Peyer's patch (tissue), 4 donors: ENCODE measurements at places on chromosomes 5 and 9.

GRCh38 chr5:77558266-77558665 lies 66.2 kb upstream of the WDR41 start:
- no peak for DNase-seq

DNA sequence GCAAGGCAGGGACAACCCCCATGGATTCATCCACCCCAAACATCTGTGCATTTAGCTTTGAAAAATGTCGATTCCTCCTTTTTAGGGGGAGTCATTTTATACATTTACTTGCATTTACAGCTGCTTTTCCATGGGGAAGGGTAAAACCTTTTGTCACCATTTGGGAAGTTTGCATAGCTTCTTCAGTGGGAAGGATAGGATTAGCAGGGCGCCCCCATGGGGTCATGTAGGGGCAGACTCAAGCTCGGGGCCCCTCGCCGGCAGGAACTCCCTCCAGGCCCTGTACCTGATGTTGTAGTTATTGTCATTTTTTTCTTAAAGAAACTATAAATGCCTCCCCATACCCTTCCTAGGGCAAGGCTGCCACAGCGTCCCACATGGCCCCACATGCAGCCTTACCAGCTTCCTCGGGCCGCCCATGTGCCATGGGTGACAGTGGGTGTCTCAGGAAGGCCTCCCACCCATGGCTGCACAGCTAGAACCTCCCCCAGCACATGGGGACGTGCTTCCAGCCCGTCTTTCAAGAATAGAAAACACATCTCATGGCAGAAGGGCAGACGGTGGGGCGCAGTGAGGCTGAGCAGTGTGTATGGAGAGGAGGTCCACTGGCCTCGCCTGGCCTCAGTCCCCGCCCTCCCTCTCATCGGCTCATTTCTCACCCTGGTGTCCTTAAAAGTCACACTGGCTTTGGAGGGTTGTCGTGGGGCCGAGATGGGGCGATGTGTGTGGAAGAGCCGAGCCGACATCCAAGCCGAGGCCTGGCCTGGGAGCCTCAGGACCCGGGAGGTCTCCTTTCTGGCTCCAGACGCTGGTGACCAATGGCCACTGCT lies 76.1 kb upstream of the OTULINL start:
- no peak for DNase-seq

DNA sequence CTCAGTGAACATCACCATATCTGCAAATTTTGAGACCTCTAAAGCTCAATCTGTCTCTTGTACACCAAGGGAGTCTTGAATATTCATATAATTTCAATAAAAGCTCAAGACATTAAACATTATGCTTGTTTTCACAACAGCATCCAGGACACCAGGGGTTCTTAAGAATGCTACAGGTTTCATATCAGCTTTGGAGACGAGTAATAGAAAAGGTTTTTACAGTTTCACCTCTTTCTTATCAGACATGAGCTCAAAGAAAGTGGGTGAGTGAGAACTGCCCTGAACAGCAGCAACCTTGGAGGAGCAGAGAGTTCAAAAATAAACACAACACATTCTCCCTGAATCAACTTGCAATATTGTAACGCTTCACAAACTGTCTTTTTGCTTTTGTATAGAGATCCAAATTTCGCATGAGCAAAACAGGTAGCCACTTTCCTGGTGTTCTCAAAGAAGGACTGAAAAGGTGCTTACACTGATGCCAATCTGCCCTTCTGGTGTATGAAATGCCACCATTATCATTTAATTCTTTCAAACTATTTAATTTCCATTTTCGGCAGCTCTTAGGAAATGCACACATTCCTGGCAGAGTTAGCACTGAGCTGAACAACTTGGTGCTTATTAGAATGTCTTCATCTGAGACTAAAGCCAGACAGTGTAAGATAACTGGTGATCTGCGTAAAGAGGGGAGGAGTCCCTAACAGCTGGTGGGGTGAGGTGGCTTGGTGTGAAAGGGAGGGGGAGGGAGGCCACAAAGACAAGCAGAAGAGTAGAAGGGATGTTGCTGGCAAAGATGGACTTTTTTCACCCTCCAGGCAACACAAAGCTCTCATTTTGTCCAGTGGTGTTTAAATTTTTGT lies 535.3 kb downstream of the PDE4D start:
- no peak for DNase-seq

DNA sequence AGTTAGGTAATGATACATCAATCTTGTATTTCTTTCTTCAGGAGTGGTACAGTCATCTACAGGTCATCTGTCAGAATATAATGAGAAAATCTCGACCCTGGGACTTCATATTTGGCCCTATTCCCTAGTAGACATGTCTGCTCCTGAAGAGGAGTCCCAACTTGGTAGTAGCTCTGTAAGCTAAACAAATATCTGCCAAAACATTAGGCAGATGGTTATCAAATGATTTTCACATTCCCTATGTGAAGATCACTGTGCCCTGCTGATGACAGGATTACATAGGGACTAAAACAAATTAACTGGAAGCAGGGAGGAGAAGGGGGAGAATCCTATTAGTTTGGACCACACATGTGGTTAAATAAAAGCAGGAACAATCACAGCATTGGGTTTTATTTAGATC lies 138.6 kb upstream of the NFIB start:
- DNase-seq = no peak

DNA sequence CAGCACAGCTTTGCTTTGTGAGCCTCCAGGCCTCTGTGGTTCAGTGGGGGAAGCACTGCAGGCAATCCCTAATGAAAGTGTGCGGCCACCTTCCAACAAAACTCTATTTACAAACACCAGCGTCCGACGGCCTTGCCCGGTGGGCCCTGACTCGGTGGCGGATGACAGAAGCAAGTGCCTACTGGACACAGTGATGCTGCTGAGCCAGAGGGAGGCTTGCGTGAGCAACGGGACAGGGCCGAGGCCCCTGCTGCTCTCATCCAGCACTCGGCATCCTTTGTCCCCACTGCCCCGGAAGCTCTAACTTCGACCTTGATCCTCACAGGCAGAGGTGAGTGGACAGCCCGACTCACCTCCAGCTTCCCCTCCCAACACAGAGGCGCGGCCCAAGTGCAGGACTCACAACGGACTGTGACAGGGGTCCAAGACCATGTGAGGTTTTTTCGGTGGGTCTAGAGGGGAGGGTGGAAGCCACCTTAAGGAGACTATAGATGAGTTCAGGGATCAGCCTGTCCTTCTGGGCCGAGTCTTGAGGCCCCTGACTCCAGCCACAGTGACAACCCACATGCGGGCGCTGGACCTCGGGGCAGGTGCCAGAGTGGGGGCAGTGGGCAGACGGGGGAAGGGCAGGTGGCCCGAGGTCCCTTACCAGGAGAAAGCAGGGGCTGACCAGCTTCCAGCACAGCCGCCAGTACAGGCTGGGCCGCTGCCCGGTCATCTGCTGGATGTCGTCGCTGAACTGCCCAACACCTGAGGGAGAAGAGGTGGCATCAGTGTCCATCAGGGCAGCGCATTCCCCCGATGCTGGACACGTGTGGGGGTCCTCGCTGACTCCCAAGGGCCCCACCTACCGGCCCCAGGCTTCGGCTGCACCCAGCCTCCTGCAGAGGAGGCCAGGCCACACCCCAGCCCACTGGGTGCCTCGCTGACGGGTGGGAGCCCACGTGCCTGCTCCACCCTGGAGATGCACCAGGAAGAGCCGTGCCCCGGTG lies 39.4 kb downstream of the SLC6A3 start:
- DNase-seq = peak; percentile 40

- no peak for DNase-seq
Observed at GRCh38 chr9:113349066-113349444, 286 bp upstream of the BSPRY start.

GRCh38 chr5:173537228-173537627 lies 79.2 kb downstream of the BOD1 start:
- DNase-seq = no peak

DNA sequence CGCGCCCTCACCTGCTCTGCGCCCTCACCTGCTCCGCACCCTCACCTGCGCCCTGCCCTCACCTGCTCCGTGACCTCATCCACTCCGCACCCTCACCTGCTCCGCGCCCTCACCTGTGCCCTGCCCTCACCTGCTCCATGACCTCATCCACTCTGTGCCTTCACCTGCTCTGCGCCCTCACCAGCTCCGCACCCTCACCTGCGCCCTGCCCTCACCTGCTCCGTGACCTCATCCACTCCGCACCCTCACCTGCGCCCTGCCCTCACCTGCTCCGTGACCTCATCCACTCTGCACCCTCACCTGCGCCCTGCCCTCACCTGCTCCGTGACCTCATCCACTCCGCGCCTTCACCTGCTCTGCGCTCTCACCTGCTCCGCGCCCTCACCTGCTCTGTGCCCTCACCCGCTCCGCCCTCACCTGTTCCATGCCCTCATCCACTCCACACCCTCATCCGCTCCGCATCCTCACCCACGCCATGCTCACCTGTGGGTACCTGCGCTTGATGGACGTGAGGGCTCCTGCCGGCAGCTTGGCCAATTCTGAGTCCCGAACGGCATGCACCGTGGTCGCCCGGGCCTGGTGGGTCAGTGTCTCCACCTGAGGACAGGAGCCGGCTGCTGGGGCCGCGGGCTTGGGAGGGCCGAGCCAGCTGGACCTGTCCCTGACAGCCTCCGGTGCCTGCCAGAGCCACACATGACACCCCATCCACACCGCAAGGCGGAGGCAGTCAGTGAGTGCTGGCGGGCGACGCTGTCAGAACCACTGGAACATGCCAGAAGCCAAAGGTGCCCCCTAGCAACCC lies 35.6 kb upstream of the NSMF start:
- no peak for DNase-seq

DNA sequence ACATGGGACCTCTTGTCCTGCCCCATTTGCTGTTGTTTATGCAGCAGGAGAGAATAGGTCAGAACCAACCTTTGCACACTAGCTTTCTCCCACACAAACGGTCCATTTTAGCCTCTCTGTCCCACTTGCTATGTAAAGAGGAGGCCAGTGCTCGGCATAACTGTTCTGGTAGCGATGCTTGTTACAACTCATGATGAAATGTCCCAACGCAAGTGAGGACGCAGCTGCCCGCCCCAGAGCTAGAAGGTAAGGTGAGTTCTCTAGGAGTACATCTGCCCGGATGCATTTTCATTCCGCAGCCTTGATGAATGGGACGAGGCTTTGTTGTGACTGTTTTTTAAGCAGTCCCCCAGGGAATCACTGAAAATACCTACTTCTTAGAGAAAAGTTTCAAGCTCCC lies 14.1 kb downstream of the S1PR3 start:
- no peak for DNase-seq

- no peak for DNase-seq
Observed at GRCh38 chr9:78288214-78288892, 8.6 kb upstream of the PSAT1 start.

GRCh38 chr9:73009649-73010288 lies 56.9 kb upstream of the ALDH1A1 start:
- DNase-seq = no peak

- DNase-seq = no peak
Observed at GRCh38 chr5:158851488-158851887, 248.2 kb downstream of the EBF1 start.

DNA sequence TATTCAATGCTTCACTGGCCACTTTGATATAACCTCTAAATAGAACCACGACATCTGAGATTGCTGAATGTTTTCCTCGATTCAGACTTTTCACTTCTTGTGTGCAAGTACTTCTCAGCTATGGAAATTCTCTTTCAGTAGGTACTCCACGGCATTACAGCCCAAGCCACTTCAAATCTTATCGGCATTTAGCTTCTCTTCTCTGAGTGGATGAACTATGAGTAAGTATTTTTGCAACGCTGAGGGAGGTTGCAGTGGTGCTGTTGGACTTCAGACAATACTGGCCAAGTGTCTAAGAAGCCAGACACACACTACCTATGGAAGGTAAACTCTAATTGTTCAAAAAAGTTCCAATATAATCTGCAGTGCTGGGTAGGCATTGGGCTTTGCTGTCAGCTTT lies 60.1 kb downstream of the FBN2 start:
- no peak for DNase-seq

DNA sequence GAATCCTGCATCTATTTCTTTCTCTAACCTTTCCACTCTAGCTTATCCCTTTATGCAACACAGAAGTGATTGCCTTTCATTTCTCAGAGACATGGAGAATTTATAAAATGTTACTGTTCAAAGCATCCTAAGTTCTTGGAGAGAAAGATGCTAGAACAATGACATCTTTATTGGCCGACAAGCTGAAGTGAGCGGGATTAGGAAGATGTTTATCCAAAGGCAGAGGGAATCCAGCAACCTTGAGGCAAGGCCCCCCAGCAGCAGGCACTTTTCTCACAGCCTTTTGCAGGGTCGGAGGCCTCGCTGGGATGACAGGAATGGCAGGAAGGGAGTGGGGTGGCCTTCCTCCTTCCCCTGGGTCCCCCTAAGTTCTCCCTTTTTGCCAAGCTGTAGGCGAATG lies 204.8 kb downstream of the GAPVD1 start:
- DNase-seq = no peak

- DNase-seq = no peak
Observed at GRCh38 chr9:29389421-29389820, 1816.1 kb upstream of the C9orf72 start.

- DNase-seq = no peak
Observed at GRCh38 chr9:78507037-78507436, 210.1 kb downstream of the PSAT1 start.

- peak; percentile 87 for DNase-seq
Observed at GRCh38 chr5:6765612-6766525, 52.6 kb downstream of the TENT4A start.

GRCh38 chr9:110812886-110813285 lies 144.3 kb downstream of the MUSK start:
- no peak for DNase-seq

GRCh38 chr5:155529362-155529761 lies 515.8 kb downstream of the KIF4B start:
- no peak for DNase-seq

DNA sequence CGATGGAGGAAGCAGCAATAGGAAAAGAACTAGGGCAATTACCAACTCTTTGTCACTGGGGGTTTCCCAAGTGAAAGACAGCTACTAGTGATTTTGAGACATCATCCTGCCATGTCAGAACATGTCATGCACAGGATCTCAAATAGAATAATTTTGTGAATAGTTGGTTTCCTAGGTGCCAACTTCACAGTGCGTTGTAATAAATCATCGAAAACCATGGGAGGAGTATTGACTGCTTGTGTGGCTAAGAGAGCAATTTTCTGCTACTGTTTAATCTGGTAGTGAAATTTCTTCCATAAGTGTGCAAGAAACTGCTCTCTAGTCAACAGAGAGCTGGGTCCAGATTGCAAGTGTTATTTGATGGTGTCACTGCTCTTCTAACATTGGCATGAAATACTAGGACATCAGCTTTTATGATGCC lies 168.6 kb downstream of the NNT start:
- DNase-seq = no peak

DNA sequence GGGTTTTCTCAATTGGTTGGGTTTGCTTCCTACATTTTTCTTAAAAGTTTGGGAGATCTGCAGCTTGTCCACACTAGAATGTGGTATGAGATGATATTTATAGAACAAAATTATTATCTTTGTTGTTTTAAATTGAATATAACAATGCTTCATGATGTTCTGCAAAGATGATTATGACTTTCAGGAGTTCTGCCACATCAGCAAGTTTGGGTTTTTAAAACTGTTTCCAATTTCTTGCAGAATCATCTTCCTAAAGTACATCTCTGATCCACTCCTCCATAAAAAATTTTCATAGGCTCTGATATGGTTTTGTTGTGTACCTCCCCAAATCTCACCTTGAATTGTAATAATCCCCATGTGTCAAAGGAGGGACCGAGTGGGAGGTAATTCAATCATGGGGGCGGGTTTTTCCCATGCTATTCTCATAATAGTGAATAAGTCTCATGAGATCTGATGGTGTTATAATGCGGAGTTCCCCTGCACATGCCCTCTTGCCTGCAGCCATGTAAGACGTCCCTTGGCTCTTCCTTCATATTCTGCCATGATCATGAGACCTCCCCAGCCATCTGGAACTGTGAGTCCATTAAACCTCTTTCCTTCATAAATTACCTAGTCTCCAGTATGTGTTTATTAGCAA lies 119.1 kb upstream of the PTGER4 start:
- no peak for DNase-seq
